Hepatic stellate cell (primary cell): ENCODE measurements at places on chromosomes 7 and 10.
A peak's percentile ranks its signal among the peaks of the same experiment; 100 is the strongest.

- no peak for DNase-seq
These were observed 159.8 kb downstream of the MAGI2 start for GRCh38 chr7:79293655-79294142.

- no peak for DNase-seq
These were observed 41.6 kb upstream of the MET start for GRCh38 chr7:116630357-116630756.

- no peak for DNase-seq
These were observed 26.9 kb upstream of the HHEX start for GRCh38 chr10:92662848-92663247.

- DNase-seq = no peak
These were observed 39.7 kb downstream of the SP8 start for GRCh38 chr7:20747001-20747400.

DNA sequence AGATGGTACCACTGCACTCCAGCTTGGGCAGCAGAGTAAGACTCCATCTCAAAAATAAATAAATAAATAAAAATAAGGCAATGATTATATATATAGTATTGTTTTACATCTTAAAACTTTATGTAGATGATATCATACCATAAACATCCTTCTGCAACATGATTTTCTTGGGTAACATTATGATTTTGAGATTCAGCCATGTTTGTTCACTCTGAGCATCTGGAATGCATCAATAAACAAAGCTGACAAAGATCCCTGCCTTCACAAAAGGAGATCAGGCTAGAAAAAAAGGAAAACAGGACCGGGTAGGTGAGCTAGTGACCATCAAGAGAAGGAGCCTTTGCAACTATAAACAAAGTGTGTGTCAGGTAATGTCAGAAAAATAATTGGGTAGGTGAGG is 31.9 kb upstream of the KAT6B start:
- no peak for DNase-seq

GRCh38 chr7:108824840-108825580 is 255.3 kb downstream of the DNAJB9 start:
- no peak for DNase-seq

DNA sequence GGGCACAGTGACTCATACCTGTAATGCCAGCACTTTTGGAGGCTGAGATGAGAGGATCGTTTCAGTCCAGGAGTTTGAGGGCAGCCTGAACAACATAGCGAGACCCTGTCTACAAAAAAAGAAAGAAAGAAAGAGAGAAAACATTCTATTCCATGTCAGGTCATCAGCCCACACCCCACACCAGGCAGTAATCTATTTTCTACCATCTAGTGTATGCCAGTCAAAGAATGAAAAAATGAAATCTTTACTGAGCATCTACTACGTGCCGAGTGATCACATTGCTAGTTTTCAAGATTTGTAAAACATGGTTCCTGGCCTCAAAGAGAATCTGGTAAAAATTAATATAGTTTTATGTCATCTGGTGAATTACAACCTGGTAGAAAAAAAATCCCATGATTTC is 3.1 kb upstream of the EPHB4 start:
- no peak for DNase-seq

- no peak for DNase-seq
These were observed 274.9 kb downstream of the SDK1 start for GRCh38 chr7:3575753-3576531.

- DNase-seq = peak; percentile 14
These were observed 24.1 kb upstream of the PNLIP start for GRCh38 chr10:116521424-116522290.

- DNase-seq = no peak
These were observed 107.4 kb downstream of the FAM204A start for GRCh38 chr10:118234683-118235082.

GRCh38 chr10:73865107-73865458 is 9.3 kb downstream of the CAMK2G start:
- DNase-seq = no peak

GRCh38 chr7:90244909-90245851 is at the start of gene CFAP69:
Gene CFAP69, plus strand, starts transcription at chr7:90245174. Its CDS starts 251 bp downstream, at chr7:90245425.
- DNase-seq = peak; percentile 81

GRCh38 chr7:12256090-12256489 is 45.0 kb downstream of the TMEM106B start:
- no peak for DNase-seq

DNA sequence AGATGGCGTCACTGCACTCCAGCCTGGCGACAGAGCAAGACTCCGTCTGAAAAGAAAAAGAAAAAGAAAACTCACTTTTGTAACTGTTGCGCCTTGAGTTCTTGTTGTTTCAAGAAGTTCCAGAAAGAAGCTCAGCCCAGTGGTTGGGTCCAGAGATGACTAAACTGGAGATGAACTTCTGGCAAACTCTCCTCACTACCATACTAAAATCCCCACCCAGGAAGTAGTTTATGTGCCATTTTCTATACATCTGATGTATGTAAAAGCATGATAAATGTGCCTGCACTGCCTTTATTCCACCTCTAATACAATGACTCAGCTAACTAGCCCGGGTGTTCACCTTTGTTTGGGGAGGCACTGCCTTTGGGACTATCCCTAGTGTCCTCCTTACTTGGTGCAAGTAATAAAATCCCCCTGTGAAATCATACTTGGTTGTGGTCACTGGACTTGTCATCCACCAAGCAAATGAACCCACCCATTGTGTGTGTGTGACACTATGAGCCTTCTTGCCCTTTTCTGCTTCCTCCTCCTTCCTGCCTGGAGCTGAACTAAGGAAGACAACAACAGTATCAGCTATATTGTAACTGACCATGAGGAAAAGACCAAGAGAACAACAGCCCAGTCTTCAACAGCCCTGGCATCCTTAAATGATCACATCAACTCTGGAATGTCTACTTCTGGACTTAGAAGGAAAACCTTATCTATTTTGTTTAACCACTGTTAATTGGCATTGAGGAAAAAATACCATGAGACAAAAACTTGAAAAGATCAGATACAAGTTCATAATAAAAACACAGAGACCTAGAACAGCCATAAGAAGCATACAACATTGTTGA is 33.6 kb downstream of the JMJD1C start:
- DNase-seq = no peak

DNA sequence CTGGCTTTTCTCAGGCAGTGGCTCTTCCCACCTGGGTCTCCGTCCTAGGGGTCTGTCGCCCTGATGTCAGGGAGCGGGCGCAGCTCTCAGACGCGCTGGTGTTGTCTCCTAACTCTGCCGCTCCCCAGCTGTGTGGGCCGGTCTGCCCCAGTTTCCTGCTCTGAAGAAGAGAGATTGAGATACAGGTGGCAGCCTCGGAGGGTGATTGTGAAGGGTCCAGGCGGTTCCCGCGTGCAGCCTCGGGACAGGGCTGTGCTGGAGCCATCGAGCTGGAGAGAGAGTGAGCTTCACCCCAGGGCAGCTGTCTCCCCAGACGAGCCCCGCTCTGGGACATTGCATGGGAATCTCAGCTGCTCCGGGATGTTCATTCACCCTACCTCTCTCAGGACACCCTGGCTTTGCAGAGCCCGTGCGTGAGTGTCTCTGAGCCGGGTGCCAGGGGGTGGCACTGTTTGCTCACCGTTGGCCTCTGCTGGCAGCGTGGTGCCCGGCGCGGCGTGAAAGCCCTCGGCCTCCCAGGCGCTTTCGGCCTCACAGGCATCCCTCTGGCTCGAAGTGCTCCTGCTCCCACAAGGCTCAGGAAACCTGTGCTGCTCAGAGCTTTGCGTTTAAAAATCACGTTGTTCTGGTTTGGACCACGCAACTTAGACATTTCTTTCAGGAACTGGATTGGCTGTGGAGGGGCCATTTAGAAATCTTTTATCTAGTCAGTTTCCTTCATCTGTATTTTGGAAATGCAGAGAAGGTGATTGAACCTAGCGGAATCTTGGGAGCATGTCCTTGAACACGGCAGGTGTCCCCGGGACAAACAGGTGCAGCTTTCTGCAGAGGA is 33.8 kb upstream of the ZFAND2A start:
- peak; percentile 68 for DNase-seq

- DNase-seq = no peak
These were observed 53.9 kb upstream of the IL6 start for GRCh38 chr7:22672846-22673680.

GRCh38 chr10:112507046-112507445 is 60.0 kb downstream of the VTI1A start:
- DNase-seq = no peak

- no peak for DNase-seq
These were observed 568.5 kb downstream of the CALN1 start for GRCh38 chr7:71843676-71844075.

GRCh38 chr10:8360365-8360764 is 305.9 kb downstream of the GATA3 start:
- no peak for DNase-seq

DNA sequence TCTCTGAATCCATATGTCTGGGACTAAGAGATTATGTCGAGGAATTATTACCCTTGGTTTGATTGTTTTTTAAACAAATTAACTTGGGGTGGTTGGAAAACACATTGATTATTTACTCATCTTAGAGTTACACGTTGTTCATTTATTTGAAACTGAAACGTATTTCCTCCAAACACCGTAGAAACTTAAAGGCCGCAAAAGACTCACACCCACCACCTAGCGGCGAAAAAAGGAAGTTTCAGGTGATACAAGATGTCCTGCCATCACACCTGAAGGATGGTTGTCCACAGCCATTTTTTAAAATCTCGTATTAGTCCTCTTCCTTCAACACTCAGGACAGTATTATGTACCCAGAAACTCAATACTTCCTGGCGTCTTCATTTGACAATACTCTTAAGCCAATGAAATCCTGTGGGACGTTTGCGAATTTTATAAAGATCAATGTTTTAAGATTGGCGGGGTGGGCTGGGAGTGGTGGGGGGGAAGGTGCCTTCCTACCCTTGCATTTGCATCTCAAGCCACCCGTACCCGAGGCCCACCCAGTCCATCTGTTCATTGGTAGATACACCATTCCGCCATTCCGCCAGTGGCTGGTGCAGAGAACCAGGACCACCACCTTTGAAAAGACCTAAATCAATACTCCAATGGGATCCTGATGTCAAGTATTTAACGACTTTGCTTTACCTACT is 1.4 kb upstream of the LCOR start:
- DNase-seq = peak; percentile 34

DNA sequence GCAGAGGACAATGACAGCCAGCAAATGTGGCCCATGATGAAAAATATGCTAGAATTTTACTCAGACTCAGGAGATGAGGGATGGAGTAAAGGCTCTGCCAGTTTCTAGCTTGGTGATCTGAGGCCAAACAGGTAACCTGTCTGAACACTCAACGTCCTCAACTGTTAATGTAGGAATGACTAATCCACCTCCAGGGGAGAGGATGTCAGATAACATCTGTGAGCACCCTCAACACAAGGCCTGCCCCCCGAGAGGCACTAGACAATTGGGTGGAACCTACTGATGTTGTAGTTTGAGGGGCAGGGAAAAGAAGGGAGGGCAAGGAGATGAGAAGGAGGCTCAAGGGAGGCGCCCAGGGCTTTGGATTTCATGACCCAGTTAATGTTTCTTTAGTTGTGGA is 445.1 kb downstream of the PLXNA4 start:
- DNase-seq = no peak

DNA sequence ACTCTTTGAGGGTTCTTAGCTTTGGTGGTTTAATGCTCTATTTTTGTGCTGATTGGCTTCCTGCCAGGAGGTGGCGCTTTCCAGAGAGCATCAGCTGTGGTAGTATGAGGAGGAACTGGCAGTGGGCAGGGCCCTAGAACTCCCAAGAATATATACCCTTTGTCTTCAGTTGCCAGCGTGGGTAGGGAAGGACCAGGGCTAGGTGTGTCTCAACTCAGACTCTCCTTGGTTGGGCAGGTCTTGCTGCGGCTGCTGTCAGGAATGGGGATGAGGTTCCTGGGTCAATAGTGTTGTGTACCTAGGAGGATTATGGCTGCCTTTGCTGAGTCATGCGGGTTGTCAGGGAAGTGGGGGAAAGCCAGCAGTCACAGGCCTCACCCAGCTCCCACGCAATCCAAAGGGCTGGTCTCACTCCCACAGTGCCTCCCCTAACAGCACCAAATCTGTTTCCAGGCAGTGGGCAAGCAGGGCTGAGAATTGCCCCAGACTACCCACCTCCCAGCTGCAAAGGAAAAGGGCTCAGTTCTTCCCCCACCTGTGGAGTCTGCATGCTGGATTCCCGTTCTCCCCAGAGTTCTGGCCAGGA is 191.5 kb downstream of the PHTF2 start:
- DNase-seq = no peak

GRCh38 chr10:119268871-119269506 is 61.6 kb downstream of the GRK5 start:
- no peak for DNase-seq

DNA sequence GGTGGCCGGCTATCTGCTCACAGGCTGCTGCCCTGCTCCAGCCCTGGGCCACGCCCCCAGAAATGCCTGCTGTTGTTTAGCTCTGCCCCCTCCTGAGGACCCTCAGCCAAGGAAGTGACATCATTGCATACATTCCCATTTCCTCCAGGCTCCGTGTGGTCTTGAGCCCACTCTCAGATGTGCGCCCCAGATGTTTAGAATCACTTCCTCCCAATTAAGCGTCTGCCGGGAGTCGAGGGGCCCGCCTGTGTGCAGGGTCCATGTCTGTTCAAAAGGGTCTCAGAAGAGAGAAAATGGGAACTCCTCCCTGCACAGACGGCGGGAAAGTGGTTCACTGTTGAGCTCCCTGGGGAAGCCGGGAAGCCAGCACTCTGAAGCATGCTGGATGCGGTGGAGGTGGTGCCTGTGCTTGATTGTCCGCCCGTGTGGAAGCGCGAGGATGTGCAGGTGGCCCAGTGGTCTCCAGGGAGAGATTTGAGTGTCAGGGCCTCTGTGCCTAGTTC is 116.9 kb upstream of the PPIF start:
- no peak for DNase-seq
